ENCODE measurements at places on chromosomes 1 and 21.

DNA sequence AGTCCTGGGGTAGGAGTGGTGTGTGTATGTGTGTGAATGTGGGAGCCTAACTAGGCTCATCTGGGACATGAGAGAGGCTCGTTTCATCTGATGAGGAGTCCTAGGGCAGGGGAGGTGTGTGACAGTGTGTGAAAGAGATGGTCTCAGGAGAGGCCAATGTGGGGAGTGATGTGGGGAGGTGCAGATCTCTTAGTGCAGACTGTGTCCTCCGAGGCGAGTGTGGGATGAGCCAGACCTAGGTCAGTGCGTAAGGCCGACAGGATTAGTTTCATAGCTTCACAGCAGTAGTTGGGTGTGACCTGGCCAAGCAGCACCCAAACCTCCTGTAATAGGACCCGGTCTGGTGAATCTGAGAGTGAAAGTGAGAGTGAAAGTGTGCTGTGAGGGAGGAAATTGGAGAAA, 94.7 kb downstream of the LIPI start:
- DNase-seq: no peak

GRCh38 chr21:29825345-29825744, 114.5 kb downstream of the GRIK1 start:
- DNase-seq: no peak

DNA sequence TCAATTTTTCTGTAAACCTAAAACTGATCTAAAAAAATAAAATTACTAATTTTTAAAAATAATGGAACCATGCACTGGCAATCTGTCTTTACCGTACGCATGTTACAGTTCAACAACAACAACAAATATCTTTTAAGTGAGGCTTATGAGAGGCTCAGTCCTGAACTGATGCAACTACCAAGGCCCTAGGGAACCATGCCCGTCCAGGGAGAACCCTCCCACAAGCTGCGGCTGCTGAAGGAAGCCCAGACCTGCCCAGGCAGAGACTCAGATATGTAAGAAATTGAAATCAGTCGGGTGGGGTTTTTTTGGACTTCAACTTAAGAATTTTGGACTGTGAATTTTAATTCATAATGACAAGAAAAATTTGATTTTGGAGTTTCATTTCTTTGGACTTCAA, 91.1 kb downstream of the NPHP4 start:
- DNase-seq: no peak

DNA sequence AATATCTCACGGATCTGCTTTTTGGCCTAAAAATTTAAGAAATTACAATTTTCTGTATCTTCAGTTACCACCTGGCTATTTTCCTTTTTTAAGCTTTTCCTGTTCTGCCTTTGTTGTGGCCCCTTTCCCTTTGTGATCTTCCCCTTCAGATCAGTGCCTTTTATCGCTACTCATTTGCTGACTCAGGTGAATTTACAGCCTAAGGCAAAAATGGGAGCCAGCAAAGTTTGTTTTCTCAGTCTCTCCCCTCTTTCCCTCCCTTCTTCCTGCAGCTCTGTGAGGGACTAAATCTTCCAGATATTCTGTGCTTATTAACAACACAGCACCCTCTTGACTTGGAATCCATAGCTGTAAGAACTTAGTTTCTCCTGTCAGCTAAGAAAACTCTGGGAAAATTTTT, 5.3 kb upstream of the PRRC2C start:
- DNase-seq: no peak

DNA sequence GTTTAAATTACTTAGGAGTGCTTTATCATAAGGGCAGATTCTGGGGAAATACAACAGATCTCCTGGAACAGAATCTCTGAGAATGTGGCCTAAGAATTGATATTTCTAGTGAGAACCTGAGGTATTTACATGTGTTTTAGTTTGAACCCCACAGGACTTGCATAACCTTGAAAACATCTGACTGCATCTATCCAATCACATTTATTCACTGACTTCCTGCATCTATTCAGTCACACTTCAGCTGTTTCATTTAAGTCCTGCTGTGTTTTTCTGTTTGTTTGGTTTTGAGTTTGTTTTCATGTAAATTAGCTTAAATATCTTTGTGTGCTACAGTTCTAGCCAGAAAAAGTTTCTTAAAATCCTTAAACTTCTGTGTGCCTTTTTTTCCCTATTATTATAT, 1260.7 kb downstream of the PLA2G4A start:
- DNase-seq: peak; percentile 4

GRCh38 chr1:233289676-233290075, 5.8 kb downstream of the PCNX2 start:
- DNase-seq: no peak

DNA sequence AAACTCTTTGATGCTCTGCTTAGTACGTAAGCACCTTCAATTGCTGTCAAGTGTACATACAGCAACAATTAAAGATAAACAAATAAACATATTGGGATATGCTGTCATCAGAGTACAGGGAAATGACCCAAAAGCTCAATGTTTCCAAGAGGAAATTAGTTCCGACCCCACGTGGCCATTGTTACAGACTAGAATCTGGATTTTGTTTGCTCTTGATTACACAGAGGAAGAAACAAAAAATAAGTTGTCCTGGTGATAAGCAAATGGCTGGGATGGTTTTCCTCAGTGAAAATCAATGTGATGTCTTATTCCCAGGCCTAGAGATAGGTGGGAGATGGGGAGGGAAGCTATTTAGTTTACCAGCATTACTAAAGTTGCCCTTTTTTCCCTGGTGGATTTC, 113.0 kb upstream of the UBE2U start:
- DNase-seq: no peak

- no peak for DNase-seq
These were observed 149.3 kb downstream of the ADGRL2 start for GRCh38 chr1:81950037-81950436.

DNA sequence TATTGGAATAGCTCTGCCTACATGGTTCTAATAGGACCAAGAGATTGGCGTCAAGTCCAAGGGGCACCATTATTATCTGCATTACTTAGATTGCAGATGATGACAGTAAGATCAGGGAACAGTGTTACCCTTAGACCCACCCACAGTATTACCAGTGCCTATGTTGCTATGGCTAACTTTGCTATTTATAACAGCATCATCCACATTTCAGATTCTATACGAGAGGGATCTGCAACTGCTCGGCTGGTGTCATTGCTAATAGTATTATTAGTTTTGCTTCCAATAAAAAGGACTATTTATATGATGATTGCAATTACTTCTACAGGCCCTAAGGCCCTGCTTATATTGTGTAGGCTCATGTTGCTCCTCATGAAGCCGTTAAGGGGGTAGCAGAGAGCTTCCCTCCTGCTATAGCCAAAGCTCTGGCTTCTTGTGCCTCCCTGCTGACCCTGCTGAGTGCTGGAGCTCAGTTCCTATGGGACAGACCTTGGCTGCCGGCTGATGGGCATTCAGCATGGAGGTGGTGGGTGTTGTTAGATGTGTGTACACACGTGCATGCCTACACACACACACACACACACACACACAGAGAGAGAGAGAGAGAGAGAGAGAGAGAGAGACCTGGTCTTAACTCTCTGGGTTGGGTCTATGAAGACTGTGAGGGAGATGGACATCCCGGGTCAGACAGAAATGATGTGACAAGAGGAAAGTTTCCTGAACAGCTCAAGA, 1.3 kb downstream of the BCAN start:
- no peak for DNase-seq

GRCh38 chr21:42548687-42549406, 35.2 kb downstream of the SLC37A1 start:
- no peak for DNase-seq

- peak; percentile 13 for DNase-seq
These were observed 2.7 kb downstream of the LCE1F start for GRCh38 chr1:152777510-152778137.

GRCh38 chr1:234518876-234519275, 39.9 kb upstream of the TARBP1 start:
- DNase-seq: no peak

- DNase-seq: no peak
These were observed 7.3 kb upstream of the TMEM52 start for GRCh38 chr1:1926346-1926811.

DNA sequence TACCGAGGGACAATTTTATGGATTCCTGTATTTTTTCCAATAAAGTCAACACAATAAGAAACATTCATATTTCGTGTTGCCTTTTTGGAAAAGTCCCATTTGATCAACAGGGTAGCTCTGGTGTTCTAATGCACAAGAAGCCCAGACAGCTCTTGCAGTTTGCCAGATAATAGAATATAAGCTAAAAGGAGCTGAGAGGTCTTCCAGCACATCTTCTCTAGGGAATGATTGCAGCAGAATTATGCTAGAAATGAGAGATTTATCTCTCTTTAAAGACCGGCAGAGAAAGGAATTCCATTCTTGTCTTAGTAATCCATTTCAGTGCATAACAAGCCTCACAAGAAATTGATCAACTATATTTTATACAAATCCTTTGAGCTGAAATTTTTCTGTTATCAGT, 25.0 kb upstream of the DDX59 start:
- DNase-seq: no peak

GRCh38 chr21:45302082-45303061, 14.7 kb upstream of the POFUT2 start:
- DNase-seq: no peak

DNA sequence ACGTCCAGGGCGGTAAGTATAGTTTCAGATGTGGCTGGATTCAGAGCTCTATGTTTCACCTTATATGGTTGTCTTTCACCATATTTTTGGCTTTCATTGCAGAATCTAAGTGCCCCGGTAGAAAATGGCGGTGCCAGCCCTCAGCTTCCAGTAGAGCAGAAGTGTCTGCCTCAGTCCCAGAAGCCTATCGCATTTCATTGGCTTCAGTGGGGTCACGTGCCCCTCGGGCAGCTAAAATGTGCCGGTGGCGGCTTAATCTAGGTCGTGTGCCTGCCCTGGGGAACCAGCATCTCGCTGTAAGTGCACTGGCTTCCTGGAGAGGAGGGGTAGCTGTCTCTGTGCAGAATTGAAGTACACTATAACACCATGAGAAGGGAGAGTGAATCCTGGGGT, 107.4 kb upstream of the MAGI3 start:
- no peak for DNase-seq

DNA sequence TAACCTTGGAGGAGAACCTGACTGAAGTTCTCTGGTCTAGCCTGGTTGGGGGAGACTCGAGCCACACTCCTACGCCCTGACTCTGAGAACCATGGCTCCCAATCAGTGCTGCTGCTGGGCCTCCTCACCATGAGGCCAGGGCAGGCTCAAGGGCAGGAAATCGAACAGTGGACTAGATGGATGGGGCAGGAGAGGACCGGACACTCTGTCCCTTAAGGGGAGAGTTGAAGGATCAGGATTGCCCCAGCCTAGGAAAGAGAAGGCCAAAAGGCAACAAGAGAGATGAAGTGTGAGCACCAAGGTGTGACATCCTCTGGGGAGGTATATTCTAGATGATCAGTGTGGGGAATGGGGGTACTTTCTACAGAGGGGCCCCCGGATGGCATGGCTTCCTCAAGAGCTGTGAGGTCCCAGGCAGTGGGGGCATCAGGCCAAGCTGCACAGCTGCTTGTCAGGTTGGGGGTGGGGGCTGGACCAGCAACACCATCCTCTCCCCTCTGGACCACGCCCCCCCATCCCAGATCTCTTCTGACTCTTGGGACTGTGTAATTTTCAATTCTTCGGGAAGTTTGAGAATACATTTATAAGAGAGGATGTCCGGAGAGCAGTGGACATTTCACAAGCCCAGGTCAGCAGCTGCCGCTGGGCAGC, 34.0 kb downstream of the MX1 start:
- no peak for DNase-seq

Measured in HFFc6 (cell line).